Stimulated activated memory B cell treated with anti-CD40 and anti-IgM and Interleukin-4, amounts not matched to agents 10 μg/mL and 1 μg/mL and 100 μg/mL, for 72 hours (primary cell): ENCODE measurements at places on chromosomes 7 and 10.
A peak's percentile ranks its signal among the peaks of the same experiment; 100 is the strongest.

DNA sequence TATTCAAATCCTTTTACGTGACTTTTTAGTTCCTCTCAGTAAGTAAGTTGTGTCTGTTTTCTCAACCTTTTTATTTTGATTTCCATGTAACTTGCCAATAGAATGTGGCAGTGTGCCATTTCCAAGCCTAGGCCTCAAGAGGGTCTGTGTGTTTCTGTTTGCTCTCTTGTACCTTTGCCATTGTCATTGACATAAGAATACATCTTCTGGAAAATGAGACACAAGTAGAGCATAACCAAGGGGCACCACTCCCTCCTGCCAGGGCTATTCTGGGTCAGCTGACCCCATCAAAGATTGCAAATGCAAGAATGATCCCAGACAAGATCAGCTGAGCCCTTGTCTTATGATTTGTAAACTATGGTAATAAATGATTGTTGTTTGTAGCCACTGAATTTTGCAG lies 524.0 kb downstream of the IPMK start:
- ATAC-seq, result no peak

GRCh38 chr10:124677293-124677699 lies 66.9 kb downstream of the FAM53B start:
- no peak for ATAC-seq

DNA sequence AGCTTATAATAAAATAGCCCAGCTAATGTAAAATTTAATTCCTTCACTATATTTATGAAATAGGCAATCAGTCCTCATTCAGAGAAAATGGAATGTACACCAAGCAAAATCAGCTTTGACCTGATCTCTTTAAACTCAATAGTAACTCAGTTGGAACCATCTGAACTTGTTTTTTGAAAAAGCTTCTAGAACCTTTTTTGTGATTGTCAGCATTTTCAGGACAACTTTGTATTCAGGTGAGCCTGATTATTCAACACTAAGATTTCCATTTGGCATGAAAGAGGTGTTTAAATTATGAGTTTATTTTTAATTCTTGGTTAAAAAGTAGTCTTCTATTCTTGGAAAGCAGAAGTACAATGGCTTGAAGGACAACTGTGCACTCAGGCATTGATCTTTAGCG lies 89.5 kb downstream of the FRMD4A start:
- no peak for ATAC-seq

DNA sequence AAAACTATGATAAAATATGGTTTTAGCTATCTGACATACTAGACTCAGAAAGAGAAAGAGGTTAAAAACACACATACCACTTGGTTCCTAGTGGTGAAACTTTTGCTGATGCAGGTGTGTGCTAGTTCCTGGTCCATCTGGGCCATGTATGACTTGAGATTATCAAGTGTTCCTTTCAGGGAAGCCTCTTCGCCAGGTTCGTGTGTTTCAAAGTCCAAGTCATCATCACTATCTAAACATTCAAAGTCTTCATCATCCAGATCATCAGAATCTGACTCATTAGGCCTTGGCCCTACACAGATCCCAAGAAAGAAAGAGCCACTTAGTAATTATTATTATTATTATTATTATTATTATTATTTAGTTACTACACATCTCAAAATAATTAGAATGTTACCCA lies 26.4 kb downstream of the NUDT13 start:
- ATAC-seq, result no peak

GRCh38 chr7:85890244-85890811 lies 703.5 kb upstream of the SEMA3D start:
- no peak for ATAC-seq

DNA sequence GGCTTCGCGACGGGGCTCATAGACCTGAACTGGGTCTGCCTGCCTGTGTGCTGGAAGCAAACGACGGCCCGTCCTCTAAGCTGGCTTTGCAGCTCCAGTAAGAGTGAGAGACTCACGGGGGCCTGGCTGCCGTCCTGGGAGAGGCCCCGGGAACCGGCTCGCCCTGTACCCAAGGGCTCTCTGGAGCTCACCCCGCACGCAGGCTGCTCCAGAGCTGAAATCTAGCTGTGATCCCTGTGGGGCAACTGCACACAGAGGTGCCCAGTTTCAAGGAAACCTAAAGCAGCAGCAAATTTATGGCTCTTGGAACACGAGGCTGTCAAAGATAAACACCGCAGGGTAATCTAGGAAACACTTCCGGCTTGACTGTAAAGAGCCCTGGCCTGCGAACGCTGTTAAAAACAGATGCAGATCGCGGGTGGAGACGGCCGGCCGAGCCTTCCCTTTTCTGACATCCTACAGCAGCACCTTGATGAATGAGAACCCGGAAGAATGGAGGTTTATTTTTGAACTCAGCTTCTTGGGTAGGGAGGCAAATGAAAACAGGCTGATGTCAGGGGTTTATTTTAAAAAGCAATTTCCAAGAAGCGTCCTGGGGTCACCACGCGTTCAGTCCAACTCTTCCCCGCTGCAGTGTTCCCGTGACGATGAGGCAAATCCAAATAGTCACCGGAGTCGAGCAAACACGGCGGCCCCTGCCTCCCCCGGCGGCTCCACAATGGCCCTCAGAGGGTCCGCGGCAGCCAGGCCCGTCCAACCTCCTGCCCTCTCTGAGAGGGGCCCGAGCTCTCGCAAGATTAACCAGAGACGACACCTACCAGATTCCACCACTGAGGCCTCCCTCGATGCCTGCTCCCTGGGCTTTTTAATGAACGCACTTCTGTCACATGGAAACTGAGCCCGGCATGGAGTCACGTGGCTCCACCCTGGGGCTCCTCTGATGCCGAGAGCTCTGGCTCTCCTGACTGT lies 29.6 kb downstream of the AMZ1 start:
- ATAC-seq, result no peak

DNA sequence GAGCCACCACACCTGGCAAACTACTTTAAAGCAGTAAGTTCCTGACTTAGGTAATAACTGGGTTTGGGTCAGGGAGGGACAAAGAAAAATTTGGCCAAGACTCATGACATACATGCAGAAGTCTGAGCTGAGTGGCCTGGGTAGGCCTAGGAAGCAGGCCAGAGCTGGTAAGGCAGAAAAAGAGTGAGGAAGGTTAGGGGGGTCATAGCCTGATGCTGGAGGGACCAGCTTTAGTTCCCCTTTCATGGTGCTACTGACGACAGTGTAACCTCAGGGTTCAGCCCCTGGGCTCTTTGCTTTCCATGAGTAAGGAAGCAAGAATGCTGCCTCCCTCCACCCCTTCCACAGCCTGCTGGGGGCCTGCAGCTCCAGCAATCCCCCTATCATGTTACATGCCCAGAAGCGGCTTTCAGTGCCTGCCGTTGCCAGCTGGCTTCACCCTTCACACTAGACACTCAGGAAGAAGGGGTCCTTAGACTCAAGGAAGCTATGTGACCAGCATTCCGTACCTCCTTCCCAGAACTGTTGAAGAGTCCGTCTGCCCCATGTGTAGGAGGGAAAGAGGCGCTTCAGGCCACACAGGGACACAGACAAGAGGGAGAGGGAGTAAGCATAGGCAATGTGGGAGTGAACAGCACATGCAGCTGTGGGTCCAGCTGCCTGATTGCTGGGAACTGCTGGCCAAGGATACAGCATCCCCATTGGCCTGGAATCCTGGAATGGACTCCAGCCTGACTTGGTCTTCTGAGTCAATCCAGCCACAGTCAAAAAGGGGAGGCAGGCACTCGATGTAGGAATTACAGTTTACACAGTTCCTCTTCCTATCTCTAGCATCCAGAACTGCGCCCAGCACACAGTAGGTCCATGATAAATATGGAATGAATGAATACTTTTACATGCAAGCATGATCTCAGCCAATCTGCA lies 4.1 kb upstream of the PLAU start:
- ATAC-seq, result peak; percentile 37

DNA sequence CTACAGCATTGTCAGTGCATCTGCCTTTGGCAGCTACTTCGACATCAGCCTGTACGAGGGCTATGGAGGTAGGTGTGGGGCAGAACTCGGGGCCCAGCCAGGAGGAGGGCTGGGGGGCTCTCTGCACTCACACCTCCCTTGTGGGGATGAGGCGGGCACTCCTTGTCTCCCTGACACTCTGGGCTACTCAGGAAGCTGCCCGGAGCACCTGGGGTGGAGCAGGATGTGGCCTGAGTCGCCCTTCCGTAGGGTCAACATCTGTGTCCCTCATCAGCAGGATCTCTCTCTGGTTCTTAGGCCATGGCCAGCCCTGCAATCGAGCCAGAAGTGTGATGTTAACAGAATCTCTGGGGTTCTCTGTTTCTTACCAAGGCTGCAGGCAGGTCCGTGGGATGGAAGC lies 40.2 kb downstream of the C10orf105 start:
- ATAC-seq, result no peak

DNA sequence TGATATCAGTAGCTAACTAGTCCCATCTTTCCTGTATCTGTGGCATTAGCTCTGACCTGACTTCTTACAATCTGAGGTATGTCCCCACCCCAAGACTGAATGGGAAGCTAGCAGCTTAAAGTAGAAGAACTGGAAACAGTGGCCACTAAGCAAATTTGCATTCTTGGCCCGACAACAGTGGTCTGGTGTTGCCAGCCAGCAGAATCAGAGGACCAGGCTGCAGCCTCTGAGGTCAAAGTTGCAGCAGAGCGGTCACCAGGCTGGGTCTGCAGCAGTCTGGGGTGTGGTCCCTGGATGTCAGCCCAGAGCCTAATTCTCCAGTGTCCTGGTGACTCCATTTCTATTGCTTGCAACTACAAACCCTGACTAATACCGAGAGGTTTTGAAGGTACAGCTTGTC lies 26.3 kb downstream of the FAM107B start:
- no peak for ATAC-seq

- no peak for ATAC-seq
These were observed 11.2 kb upstream of the TECTB start for GRCh38 chr10:112271982-112272381.

- ATAC-seq, result peak; percentile 77
These were observed 12.3 kb downstream of the RBM17 start for GRCh38 chr10:6101181-6101580.

GRCh38 chr10:80459047-80459865 lies 5.1 kb downstream of the TSPAN14 start:
- peak; percentile 65 for ATAC-seq

GRCh38 chr10:127318396-127318795 lies 122.0 kb upstream of the INSYN2A start:
- no peak for ATAC-seq

DNA sequence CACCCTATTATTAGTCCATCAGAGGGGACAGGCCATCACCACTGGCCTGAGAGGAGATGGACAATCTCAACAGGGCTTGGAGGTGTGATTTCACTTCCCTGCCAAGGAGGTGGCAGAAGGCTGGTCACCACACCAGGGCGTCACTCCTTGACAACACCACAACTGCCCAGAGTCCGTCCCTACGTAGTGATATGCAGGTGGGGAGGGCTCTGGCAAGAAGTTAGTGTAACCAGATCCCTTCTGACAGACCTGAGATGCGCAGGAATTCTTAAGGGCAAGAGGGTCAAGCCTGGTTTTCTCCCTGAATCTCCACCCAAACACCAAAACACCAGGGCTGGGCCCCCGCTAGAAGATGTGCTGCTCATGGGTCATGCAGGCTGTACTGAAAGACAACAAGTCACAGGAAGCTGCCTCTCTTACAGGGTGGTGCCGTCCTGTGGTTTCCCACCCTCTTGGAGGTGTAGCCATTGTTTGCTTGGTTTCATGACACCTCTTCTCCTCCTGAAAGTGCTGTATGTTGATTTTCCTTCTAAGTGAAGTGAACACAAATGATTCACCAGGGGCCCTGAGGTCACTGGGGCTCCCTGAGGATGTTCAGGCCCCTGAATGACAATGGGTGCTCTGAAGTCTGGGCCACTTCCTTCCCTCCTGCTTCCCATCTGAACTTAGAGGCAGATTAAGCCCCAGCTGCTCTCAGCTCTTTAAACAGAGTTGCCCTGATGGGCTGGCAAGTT lies 27.1 kb downstream of the ATXN7L1 start:
- peak; percentile 68 for ATAC-seq

GRCh38 chr7:19061331-19061730 lies 56.1 kb downstream of the TWIST1 start:
- ATAC-seq, result no peak

DNA sequence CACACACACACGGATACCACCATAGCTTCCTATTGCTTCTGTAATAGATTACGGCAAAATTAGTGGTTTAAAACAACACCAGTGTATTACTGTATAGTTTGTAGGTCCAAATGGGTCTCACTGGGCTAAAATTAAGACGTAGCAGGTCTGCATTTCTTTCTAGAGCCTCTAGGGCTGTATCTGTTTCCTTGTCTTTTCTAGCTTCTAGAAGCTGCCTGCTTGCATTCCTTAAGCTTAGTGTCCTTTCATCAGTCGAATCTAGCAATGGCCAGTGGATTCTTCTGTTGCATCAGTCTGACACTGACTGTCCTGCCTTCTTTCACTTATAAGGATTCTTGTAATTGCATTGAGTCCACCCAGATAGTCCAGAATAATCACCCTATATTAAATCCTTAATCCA lies 882.3 kb downstream of the PCDH15 start:
- no peak for ATAC-seq

DNA sequence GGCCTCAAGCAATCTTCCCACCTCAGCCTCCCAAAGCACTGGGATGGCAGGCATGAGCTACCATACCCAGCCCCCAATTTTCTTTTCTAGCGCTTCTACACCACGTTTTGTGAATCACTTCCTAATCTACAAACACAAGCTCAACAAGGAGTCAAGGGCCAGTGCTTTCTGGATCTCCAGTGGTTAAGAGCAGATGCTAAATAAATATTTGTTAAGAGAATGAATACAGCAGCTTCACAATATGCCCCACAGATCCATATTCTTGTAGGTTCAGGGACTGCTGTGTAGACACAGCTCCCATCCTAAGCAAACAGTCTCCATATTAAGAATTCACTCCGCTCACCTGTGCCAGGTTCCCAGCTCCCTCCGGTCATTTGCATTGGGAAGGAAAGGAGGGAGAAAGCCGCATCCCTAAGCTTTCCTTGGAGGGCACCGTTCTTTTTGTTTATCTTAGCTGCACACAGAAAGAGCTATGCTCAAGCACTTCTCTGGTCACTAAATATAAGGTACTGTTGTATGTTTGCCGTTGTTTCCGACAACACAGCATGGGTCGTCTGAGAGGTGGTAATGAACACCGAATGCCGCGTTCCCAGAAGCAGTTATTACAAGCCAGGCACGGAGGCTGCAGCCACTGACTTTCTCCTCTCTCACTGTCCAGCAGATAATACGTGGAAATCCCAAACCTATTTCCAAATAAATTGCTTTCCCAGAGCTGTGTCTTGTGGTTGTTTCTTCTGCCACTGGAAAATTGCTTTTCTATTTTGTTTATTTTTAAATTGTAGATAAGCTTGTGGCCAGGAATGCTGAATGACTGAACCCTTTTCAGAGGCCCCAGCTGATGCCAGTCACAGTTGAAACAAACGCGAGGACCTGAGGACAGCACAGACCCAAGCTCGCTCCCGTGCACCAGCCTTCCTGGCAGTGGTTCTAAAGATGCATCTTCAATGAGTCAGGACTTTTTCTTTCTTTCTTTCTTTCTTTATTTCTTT lies 217.1 kb downstream of the PRPF18 start:
- ATAC-seq, result no peak

- ATAC-seq, result no peak
These were observed 55.4 kb downstream of the LANCL2 start for GRCh38 chr7:55420530-55420929.
